Stimulated activated CD4-positive, alpha-beta T cell treated with anti-CD3 and anti-CD28 coated beads, Interleukin-1b, Interleukin-23, amount 100 ng/mL, for 1 hour (primary cell): ENCODE measurements at places on chromosomes 16 and 17.

- DNase-seq: no peak
Observed at GRCh38 chr17:385836-386140, 33.2 kb upstream of the RPH3AL start.

DNA sequence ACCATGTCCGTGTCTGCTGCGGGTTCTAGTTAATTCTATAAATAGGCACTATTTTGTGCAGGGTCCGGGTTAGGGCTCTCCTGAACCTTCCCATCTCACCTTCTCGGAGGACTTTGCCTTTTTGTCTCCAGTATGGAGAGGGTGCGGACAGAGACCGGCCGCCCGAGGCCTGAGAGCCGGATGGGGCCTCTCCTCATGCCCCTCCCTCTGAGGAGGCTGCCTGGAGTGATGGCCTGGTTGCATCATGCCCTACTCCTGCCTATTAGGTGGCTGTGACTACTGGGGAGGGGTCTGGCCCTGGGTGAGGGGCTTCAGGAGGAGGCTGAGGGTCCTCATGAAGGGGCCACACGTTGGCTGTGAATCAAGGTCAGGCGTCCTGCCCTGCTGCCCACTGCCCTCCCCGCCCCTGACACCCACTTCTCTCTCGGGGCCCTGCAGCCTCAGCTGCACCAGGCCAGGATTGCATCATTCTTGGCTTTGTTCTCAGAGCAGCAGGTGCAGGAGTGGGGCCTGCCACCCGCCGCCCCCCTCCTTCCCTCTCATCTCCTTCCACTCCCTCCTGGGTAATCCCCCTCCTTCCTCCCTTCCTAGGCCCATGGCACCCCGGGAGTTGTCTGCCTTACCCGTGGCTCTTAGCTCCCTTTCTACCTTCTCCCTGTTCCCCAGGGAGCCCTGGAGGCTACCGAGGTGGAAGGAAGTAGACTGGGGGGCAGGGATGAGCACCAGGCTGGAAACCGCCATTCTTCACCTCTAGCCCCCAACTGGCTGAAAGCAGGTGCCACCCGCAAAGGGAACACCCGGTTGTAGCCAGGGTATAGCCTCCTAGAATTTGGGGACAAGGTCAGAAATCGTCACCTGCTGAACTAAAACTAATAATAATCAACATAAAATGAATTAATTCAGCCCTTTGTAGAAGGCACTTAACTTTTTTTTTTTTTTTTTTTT lies 12.7 kb upstream of the ARHGAP23 start:
- no peak for DNase-seq

- DNase-seq: no peak
Observed at GRCh38 chr17:57750895-57751294, 5.8 kb upstream of the CCDC182 start.

GRCh38 chr16:67531247-67531646 lies 2.6 kb downstream of the RIPOR1 start:
- no peak for DNase-seq

DNA sequence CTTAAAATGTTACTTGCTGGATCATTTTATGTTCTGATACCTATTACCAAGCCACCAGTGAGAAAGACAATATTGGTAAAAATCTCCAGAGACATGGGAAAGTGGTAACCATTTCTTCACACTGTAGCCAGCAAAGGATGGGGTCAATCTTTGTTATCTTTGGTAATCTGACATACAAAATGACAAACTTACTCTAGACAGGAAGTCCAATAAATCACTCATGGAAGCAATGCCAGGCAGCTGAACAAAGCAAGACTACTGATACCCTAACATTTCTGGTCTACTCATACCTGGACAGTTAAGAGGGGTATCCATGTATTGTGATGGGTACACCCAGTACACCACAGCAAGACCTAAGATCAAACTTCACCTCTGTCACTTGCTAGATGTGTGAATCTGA lies 19.0 kb downstream of the GRB2 start:
- DNase-seq: no peak

DNA sequence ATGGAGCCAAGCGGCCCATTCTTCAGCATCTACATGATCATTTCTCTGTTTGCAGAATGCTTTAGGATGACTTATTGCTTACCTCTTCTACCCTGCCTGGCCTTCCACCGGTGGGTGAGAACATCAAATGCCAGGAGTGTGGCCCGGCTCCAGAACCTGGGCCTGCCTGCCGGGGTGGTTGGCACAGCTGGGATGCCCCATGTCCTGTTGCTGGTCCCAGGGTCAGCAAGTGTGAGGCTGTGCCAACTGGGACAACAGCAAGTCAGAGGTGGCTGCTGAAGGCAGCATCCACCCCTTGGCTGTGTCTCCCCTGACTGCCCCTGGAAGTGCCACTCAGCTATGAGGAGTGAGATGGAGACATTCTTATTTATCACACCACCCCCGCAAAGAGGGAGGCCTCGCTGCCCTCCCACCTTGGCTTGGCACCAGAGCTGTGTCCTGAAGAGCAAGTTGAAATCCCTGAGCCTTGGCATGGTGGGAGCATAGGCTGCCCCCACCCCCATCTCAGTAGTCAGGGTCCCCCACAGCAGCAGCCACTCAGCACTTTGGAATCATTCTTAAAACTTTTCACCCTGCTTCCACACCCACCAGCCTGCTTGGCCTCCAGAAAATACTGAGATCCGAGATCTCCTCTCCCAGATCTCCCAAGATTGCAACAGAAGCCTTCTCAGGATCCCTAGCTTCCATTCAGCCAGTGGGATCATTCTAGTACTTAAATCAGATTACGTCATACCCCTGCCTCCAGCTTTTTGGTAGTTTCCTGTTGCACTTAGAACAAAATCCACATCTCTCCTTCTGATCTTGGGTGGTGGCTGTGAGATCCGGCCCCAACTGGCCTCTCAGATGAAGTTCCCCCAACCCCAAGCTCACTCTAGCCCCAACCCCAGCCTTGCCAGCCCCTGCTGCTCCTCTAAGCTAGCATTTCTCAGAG lies 127.5 kb downstream of the SOCS1 start:
- no peak for DNase-seq

DNA sequence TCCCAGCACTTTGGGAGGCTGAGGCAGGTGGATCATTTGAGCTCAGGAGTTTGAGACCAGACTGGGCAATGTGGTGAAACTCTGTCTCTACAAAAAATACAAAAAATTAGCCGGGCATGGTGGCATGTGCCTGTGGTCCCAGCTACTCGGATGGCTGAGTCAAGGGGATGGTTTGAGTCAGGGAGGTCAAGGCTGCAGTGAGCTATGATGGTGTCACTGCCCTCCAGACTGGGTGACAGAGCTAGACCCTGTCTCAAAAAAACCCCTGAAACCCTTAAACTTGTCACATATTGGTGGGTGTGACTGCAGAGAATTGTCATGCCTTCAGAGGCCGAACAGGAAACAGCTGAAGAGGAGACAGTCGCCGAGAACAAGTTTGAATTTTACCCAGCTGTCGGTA lies 13.4 kb downstream of the RPTOR start:
- no peak for DNase-seq

GRCh38 chr17:53724726-53725125 lies 98.0 kb upstream of the KIF2B start:
- no peak for DNase-seq

- DNase-seq: no peak
Observed at GRCh38 chr16:23745263-23745662, 9.6 kb upstream of the CHP2 start.

DNA sequence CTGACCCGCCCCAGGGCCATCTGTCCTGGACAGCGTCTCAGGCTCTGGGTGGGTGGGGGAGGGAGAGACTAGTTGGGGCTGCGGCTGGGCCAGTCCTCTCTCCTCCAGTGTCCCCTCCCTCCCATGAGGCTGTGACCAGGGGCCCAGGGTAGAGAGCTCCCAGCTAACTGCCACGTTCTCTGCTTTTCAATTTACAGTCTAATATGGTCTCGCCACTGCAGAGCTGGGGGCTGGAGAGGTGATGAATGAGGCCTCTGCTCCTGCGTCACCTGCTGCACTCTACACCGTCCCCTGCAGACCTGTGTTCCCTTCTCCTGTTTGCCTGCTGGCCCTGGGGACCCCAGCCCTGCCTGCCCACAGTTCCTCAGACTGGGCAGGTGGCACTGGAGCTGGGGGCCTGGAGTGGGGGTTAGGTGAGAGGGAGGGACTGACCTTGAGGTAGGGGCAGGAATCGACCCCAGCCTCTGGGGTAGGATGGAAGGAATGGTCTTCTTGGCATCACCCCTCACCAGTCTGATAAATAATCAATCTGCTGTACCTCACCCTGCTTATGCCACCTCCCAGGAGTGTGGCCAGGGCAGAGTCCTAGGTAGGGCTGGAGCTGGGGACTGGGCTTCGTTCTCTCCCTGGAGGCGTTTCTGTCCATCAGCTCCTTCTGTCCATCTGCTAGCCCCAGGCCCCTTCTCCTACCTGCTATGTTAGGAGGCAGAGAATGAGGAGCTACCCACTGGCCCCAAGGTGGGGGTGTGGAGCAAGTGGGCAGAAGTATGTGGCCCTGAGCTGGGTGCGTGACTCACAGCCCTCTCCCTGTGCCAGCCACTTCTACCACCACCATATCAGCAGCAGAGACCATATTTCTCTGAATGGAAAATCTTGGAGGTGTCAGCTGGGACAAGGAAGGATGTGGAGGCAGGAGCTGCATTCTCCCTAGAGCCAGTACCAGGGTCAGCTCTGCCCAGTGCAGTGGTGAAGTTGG lies 12.9 kb downstream of the SEZ6 start:
- DNase-seq: no peak

GRCh38 chr17:68468788-68469187 lies 11.5 kb upstream of the WIPI1 start:
- no peak for DNase-seq
